ENCODE measurements at places on chromosomes 2 and 18.

DNA sequence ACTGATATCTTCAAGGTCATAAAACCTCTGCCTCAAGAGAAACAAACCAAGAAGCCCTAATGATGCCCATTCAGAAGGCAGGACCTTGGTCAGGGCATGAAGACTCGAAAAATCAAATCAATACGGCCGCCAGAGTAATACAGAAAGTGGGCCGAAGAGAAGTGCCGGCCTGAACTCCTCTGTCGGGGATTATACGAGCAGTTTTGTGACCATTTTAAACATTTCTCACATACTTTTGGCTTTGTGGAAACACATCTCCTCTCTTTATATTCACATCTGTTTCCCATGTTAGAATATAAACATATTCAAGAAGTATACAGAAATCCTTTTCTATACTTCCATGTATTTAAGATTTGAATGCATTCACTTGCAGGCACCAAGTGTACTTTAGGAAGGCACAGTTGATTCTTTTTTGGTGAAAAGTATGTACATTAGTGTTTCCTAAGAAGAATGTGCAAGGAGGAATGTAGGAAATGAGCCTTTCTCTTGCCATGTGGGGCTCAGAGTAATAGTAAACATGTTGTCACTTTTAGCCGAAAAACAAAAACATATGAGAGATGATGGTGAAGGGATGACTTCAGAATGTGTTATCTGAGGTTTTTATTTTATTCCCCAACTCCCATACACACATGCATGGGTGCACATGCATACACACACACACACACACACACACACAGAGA lies 707.9 kb upstream of the ID2 start:
- DNase-seq: no peak

- no peak for DNase-seq
These were observed 56.0 kb downstream of the TMEM163 start for GRCh38 chr2:134662751-134663150.

- DNase-seq: peak; percentile 42
These were observed 1354.8 kb upstream of the CDH2 start for GRCh38 chr18:29531746-29532145.

- DNase-seq: peak; percentile 86
These were observed 47.7 kb upstream of the PLB1 start for GRCh38 chr2:28447943-28448792.

GRCh38 chr2:241576293-241576654 lies 17.7 kb downstream of the BOK start:
- no peak for DNase-seq

DNA sequence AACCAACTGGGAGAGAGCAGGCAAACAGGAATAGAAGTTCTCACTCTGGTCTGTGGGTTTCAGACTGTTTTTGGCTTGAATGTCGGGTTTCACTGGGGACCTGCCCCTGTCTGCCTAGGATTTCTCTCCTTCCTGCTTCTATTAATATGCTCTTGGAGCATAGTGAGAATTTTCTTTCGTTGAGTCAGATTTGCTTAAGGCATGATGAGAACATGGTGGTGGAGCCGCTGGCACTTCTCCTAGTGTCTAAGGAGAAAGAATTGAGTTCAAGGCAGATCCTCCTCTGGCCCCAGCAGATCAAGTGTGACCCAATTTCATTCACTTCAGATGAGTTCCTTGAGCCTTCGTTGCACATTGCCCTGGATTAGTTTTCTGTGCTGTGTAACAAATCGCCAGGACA lies 103.9 kb upstream of the HS6ST1 start:
- peak; percentile 83 for DNase-seq

DNA sequence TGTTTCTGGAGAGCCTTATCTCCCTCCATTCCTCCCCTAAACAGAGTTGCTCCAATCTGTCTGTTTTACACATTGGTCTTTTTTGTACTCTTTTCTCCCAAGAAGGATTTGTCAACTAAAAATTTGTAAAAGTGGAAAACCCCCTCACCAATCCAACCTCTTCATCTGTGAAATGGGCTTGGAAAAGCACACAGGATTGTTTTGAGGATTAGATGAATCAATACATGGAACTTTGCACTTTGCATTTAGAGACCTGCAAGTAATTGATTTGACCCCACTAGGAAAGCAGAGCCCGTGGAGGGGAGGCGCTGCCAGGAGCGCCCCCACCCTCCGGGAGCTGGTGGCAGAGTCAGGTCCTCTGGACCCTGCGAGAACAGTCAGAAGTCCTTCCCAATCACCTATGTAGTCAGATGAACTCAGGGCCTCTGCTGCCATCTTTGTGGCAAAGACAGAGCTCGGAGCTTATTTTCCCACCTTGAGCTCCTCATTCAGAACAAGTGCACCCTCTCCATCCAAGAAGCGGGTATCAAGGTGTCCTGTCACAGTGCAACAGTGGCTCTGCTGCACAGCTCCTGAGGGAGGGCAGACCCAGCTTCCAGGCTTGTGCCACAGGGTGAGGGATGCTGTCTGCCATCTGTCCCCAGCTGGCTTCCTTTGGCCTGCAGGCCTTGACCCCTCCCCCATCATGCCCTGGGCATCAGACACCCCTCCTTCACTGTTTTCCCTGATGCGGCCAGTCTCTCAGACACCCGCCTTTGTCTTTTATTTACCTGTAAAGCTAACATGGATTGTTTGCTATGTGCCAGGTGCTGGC lies 1.7 kb upstream of the TMEM185B start:
- DNase-seq: no peak

DNA sequence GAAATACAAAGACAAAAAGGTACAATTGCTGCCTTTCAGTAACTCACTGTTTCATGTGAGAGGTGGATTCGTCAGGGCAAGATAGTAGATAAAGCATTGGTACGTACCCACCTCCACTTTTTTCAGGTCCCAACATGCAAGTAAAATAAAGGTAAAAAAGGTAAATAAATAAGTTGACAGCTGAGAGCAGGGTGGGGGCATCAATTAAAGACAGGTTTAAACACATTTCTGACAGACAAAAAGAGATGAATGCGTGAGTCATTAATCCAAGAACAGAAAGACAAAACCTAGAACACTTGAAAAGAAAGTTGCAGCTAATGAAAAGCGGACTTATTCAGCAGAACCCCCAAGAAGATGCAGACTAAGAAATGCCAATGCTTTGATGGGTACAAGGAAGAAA lies 979.6 kb upstream of the CDH2 start:
- no peak for DNase-seq

GRCh38 chr2:134089454-134089853 lies 164.4 kb upstream of the MGAT5 start:
- no peak for DNase-seq

- no peak for DNase-seq
These were observed 7.9 kb upstream of the CCBE1 start for GRCh38 chr18:59705145-59705544.

- peak; percentile 54 for DNase-seq
These were observed 487.2 kb upstream of the GCFC2 start for GRCh38 chr2:76197842-76198448.

- DNase-seq: no peak
These were observed 35.0 kb downstream of the YES1 start for GRCh38 chr18:777021-777420.

DNA sequence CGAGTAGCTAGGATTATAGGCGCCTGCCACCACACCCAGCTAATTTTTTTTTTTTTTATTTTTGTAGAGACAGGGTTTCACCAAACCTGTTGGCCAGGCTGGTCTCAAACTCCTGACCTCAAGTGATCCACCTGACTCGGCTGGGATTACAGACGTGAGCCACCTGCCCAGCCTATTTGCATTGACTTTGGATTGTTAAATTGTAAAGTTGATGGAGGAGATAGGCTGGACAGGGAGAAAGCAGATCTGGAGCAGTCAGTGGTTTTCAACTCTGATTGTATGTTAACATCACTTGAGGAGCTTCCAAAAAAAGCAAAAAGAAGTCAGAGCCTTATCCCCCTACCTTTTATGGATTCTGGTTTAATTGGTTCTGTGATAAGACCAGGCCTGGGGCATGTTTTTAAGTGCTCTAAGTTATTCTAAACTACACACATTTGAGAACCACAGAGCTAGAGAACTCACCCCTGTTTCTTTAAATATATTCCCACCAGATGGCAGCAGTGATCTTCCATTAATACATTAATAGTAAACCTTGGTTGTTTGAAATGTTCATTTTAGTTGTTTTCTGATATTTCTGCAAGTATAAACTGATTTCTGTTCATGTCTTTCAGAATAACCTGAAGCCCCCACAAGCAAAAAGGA lies 7.5 kb downstream of the C2orf49 start:
- peak; percentile 77 for DNase-seq

- DNase-seq: peak; percentile 58
These were observed 97.4 kb upstream of the UPP2 start for GRCh38 chr2:158004126-158004764.

DNA sequence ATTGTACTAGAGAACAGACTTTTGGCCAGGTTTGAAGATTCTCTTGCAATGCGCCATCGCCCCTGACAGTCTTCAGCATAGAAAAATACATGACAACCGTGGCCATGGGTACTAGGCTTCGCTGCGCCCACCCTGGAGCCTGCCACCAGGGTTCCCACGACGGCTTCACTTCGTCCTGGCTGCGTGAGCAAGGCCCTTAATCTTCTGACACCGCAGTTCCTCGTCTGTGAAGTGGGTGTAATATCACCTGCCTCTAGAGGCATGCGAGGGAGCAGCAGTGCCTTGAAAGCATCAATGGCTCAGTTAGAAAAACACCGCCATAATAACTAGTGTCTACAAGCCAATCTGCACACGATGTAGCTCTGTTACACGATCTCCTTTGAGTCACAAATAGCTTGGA lies 175.2 kb upstream of the HS6ST1 start:
- DNase-seq: no peak

DNA sequence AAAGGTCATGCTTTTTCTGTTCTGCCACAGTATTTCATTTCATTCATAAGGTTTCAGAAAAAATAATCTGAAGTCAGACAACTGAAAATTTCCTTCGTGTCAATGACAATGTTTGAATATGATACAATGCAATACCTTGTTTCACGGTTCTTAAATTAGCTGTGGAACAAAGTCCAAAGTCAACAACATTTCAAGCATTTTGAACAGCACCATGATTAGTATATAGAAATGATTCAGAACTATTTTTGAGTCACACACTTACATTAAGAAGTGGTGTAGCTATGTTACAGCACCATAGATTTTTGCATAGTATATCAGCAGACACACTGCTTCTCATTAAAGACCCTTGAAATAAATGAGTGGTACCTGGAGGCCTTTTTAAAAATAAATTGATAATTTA lies 178.3 kb upstream of the DSEL start:
- DNase-seq: peak; percentile 16

GRCh38 chr2:30239308-30239985 lies 8.1 kb downstream of the LBH start:
- peak; percentile 54 for DNase-seq
